ENCODE measurements at places on chromosomes 3 and 15. TPM values are rescaled to one million over a fixed set of nuclear protein-coding genes. Genes with fewer than 3 reads are reported as not detected.

DNA sequence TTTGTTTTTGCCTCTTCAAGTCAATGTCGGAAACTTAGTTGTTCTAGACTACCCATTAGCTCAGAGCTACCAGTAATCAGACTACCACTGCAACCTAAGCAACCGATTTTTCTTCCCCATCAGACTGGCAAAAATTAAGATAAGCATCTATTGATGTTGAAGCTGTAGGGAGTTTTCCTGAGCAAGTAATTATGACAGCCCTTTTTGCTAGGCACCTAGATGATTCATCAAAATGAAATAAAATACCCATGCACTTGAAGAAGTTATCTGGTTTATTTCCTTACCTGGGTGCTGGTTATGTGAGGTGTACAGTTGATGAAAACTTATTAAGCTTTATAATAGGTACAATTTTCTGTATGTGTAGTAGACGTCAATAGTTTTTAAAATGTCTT, 554 bp upstream of the COMMD4 start:
- no peak for DNase-seq

DNA sequence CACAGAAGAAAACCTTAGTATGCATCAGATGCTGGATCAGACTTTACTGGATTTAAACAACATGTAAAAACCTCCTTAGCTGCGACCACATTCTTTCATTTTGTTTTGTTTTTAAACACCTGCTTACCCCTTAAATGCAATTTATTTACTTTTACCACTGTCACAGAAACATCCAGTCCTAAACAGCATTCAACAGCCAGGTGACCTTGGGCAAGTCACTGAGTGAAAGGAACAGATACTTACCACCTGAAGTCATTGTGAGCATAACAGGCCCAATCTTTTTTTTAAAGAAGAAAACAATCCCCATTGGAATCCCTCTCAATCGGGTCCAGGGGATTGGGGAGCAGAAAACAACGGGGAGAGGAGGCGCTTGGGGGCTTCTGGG, 390 bp downstream of the STARD5 start:
- no peak for DNase-seq

- no peak for DNase-seq
These were observed 77.6 kb upstream of the CHD2 start for GRCh38 chr15:92822216-92823144.

The MYNN gene
- 17.4 TPM for polyA plus RNA-seq

The LOXL1 gene
- 35.3 TPM for polyA plus RNA-seq

GRCh38 chr15:33315044-33315443, 4.3 kb downstream of the RYR3 start:
- DNase-seq, result no peak

DNA sequence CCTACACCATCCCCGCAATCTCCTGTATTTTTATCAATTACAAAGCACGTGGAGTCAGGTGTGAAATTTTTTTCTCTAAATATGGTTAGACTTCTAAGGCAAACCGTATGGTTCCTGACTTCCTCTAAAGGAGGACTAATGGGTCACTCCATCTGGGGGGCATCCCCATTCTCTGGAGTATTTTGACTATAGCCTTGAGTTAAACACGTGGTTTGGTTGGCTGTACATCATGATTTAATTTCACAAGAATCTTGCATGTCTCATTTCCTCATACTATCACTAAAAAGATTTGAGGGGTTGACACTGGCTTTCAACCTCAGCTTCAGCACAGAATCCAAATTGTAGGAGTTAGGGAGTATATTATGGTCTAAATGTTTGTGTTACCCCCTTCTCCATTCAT, 25.3 kb upstream of the ZNF770 start:
- no peak for DNase-seq

The CLDN1 gene
- 2.5 TPM for polyA plus RNA-seq

DNA sequence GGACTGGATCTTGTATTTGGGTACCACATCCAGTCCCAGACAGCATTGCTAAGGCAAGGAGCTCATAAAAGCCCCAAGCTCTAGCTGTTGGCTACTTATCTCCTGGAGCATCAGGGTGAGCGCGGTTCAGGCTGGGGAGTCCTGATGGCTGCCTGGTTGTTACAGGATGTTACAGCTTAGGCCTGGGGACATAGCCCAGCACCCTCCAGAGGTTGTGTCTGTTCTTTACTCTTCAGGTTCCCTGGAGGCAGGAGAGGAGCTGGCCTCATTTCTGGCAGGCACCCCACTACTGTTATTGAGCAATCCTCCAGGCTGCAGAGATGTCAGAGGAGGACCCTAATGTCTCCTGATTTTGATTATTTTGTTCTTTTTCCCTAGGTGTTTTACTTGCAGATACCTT, 26.6 kb downstream of the APBA2 start:
- DNase-seq, result no peak

GRCh38 chr15:36284911-36285310, 294.5 kb upstream of the CDIN1 start:
- no peak for DNase-seq

The HYAL1 gene
- polyA plus RNA-seq, result 2.1 TPM

- DNase-seq, result no peak
These were observed 27.5 kb downstream of the DNAJB8 start for GRCh38 chr3:128439226-128439625.

DNA sequence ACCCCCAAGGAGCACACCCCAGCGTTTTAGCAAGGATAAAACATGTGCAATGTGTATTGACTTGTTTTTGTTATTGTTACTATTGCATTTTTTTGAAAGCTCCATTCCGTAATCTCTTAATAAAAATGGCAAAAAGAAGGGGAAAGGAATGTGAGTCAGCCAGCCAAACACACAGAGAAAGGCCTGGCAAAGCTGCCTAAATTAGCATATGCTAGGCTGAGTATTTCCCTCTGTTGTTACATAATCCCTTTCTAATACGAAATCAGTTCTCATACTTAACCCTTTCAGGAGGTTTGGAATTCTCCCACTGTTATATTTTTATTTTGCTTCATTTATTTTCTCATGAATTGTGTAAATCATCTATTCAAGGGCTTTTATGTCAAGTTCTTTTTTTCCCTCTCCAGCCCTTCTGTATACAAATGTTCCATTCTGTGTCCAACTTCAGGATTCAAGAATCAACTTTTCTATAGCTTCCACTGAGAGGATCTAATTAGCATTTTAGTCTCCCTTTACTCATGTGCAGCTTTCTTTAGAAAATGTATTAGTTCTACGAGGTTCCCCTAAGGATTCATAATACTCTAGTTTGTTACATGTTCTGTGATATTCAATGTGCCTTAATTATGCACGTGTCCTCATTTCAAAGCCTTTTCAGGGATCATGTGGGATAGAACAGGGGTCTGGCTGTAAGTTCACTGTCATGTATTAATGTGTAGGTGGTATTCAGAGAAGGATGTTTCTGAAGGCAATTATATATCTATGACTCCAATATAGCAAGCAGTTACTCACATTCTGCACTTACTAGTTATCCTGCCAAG, 9.2 kb downstream of the CADM2 start:
- no peak for DNase-seq

- DNase-seq, result no peak
These were observed 8.6 kb downstream of the ILDR1 start for GRCh38 chr3:122013448-122013925.

DNA sequence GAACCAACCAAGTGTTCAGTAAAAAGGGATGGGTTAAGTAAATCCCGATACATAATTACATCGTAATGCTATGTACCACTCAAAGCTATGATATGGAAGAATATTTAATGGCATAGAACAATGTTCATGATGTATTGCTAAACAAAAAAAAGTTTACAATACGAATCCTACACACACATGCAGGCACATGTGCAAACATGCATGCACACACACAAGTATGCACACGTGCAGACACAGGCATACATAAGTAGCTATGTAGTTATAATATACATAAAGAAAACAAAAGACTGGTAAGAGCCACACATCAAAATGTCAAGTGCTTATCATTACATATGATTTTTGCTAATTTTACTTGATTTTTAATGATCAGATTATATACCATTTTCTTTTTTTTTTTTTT, 74.2 kb downstream of the ARRDC4 start:
- DNase-seq, result no peak

GRCh38 chr3:39433642-39434041, 27.1 kb downstream of the RPSA start:
- peak; percentile 29 for DNase-seq

GRCh38 chr3:72728958-72729467, 119.2 kb downstream of the SHQ1 start:
- no peak for DNase-seq

GRCh38 chr3:108053067-108053466, 37.8 kb downstream of the CD47 start:
- DNase-seq, result no peak

DNA sequence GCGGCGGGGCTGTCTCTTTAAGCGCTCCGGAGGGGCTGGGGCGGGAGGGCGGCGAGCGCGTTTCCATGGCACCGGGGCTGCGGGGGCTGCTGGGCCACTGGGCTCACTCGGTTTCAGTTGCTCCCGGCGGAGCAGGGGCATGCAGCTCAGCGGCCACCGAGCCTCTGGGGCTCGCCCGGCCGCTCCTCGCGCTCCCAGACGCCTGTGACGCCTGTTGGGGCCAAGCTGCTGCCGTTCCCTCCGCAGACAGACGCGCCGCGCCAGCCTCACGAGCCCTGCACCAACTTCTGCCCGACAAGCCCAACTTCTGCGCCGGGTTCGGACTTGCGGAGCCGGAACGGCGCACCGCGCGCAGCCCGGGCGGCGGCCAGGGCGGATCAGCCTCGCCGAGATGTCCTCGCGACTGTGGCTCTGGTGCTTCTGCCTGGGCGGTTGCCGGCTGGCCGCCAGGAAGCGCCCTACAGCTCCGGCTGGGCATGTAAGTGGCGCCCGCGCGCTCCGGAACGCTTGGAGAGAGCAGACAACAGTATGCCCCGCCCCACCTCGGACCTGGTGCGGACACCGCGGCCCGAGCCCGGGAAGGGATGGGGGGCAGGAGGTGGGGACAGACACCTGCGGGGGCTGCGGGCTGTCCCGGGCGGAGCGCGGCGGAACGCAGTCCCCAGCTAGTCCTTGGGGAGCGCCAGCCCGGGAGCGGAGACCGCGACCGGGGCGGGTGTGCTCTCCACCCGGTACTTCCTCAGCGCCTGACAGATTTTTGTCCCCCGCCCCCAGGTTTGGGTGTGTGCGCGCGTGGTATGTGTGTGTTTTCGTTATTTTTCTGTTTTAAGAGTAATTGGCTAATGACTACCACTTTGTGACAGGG, 154.1 kb upstream of the GOLIM4 start:
- peak; percentile 59 for DNase-seq

The VEPH1 gene
- polyA plus RNA-seq, result 1.0 TPM

DNA sequence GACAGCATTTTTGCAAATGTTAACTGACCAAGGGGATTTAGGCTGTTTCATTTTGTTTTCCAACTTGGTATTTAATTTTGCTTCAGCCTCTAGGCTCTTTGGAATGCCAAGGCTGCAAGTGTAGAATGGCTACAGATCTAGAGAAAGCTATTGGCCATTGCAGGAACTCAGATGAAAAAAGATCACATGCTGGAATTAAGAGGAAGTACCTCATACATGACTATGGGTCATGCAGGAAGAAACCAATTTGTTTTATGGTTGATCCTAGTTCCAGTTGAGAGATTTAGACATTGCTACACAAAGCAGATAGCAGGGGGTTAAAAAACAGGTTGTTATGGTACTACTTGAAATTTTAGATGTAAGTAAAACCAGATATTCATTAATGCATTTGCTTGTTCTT, 12.7 kb upstream of the CLDN16 start:
- DNase-seq, result no peak

The GNL3 gene
- 72.9 TPM for polyA plus RNA-seq

The CASR gene
- polyA plus RNA-seq, result not detected

DNA sequence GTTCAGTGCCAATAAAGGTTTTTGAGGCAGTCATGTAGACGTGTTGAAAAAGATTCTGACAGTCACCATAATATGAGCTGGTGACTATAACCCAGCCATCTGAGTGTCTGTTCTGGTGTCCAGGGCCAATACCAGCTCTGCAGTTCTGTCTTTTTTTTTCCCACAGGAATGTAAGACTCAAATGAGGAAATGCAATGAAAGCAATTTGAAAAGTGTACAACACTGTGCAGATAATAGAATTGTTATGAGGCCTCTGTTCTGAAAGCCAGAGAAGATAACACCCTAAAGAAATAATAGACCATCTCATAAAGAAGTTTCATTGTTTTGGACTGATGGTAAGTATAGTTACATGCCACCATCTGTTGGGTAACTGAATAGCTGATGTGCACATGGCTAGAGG, 57.1 kb downstream of the CLDN1 start:
- DNase-seq, result no peak

The PIERCE2 gene
- polyA plus RNA-seq, result 1.7 TPM

- no peak for DNase-seq
These were observed 104.3 kb upstream of the TSC22D2 start for GRCh38 chr3:150303768-150304167.

- DNase-seq, result no peak
These were observed 27.6 kb downstream of the FBXW12 start for GRCh38 chr3:48399387-48400172.

The SCN11A gene
- polyA plus RNA-seq, result 4.0 TPM

The SLCO2A1 gene
- 1.4 TPM for polyA plus RNA-seq

- no peak for DNase-seq
These were observed 158.6 kb downstream of the CNTN6 start for GRCh38 chr3:1251282-1252060.

GRCh38 chr3:172692751-172693338, 18.0 kb downstream of the NCEH1 start:
- no peak for DNase-seq

DNA sequence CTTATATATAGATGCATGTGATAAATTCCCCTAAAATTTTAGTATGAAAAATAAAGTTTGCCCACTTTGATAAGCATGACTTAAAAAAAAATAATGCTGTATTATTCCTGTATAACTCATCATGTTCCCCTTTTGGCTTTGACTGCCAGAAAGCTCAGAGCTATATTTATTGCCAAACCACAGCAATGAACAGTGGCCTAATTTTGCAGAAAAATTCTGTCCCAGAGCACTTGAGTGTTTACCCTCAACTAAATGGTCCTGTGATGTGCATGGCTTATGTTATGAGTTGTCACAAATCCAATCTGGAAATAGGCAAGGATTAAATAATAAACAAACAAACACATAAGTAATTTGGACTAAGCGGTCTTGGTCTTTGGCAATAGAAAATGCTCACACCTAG, 276.7 kb downstream of the SLC9A9 start:
- no peak for DNase-seq

DNA sequence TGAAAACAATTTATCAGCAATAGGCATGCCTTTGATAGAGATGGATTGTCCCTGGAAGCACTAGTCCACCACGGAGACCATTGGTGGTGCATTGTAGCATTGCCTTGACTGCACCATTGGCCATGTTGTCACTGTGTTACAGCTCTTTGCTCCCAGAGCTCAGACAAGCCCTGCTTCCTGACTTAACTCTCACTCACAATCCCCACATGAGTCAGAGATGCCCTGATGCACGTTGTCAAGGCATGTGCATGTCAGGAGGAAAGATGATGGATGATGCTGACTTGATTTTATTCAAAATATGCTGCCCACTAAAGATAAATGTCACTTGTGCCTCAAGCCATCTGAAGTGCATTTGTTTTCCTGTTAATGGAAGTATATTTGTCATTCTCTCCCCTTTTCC, 266.1 kb downstream of the ARRDC4 start:
- no peak for DNase-seq

The DNAJC13 gene
- 34.1 TPM for polyA plus RNA-seq

GRCh38 chr3:100278910-100279309, 18.1 kb downstream of the TBC1D23 start:
- no peak for DNase-seq

Data from hindlimb muscle (tissue), 1 donor.